ENCODE measurements at places on chromosomes 4 and X. TPM values are rescaled to one million over a fixed set of nuclear protein-coding genes. Genes with fewer than 3 reads are reported as not detected.

MAOB gene
- polyA plus RNA-seq = 0.05 TPM

XIAP gene
- 39.3 TPM for polyA plus RNA-seq

SHISA3 gene
- not detected for polyA plus RNA-seq

SLC35A2 gene
- polyA plus RNA-seq = 42.3 TPM

RGN gene
- not detected for polyA plus RNA-seq

TMEM255A gene
- polyA plus RNA-seq = not detected

CITED1 gene
- polyA plus RNA-seq = 0.30 TPM

KIT gene
- polyA plus RNA-seq = not detected

SYN1 gene
- 0.21 TPM for polyA plus RNA-seq

MAGEE1 gene
- polyA plus RNA-seq = 4.7 TPM

PDZD4 gene
- polyA plus RNA-seq = 3.0 TPM

ANKRD37 gene
- 3.5 TPM for polyA plus RNA-seq

S100G gene
- not detected for polyA plus RNA-seq

VCX gene
- polyA plus RNA-seq = not detected

AFM gene
- polyA plus RNA-seq = not detected

SOWAHD gene
- polyA plus RNA-seq = 0.09 TPM

HPGDS gene
- polyA plus RNA-seq = not detected

XG gene
- polyA plus RNA-seq = not detected

PAGE3 gene
- polyA plus RNA-seq = not detected
